ENCODE measurements at places on chromosomes 2 and 18.

DNA sequence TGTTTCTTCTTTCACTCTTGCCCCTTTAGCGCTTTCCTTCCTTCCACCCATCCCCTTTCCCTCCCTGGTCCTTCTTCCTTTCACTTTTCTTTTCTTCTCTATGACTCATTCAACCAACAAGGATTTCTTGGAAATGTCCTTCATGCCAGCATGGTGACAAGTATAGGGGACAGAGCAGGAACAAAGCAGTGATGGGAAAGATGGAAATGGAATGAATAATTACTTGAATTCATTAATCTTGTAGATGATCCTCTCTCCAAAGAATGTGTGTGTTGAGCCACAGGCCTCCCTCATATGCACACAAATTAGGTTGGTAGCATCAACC, 1.5 kb downstream of the VAMP5 start:
- DNase-seq, result no peak

GRCh38 chr18:47953471-47953931, 23.0 kb upstream of the SMAD2 start:
- no peak for DNase-seq

- no peak for DNase-seq
Measured at GRCh38 chr2:233857511-233858141, 3.3 kb upstream of the HJURP start.

DNA sequence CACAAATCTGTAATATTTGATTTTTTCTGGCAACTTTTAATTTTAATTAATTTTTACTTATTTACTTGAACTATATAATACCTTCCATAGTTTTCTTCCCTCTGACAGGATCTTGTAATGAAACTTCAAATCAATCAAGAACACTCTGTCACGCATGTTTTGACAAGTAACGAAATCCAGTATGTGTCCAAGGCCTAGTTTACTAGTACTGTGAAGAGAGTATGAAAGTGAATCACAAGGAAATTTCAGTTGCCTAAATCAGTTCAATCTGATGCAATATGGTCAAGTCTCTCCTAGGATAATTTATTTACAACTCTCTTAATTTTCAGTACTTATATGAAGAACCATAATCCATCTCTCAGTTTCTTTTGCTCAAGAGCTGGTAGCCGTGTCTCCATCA, 1344.6 kb upstream of the ZEB2 start:
- no peak for DNase-seq

DNA sequence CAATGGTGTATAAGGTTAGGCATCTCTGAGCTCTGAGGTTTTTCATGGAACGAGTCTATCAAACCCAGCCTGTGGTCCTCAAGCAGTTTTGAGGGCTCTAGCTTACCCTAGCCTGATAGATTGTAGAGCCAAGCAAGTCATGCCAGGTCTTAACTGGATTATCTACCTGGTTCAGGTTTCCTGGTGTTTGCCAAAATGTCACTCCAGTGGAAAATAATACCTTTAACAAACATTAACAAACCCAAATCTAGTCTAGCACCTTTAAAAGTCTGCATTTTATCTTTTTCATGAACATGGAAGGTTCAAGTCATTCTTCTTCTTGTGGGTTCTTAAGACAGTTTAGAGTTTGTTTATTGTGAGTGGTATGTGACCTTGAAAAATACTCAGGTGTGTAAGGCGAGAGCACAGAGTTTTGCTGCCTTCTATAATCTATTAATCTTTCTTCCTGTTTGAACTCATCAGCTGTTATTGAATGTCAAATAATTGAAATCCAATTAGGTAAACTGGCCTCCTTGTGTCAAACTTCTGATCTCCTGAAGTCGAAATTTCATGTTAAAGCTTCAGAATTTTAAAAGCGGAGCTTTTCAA, 13.4 kb upstream of the ADGRF3 start:
- DNase-seq, result no peak

GRCh38 chr2:10410001-10410822, 37.9 kb downstream of the ODC1 start:
- no peak for DNase-seq

GRCh38 chr2:62287899-62288880, 92.3 kb downstream of the B3GNT2 start:
- DNase-seq, result no peak

DNA sequence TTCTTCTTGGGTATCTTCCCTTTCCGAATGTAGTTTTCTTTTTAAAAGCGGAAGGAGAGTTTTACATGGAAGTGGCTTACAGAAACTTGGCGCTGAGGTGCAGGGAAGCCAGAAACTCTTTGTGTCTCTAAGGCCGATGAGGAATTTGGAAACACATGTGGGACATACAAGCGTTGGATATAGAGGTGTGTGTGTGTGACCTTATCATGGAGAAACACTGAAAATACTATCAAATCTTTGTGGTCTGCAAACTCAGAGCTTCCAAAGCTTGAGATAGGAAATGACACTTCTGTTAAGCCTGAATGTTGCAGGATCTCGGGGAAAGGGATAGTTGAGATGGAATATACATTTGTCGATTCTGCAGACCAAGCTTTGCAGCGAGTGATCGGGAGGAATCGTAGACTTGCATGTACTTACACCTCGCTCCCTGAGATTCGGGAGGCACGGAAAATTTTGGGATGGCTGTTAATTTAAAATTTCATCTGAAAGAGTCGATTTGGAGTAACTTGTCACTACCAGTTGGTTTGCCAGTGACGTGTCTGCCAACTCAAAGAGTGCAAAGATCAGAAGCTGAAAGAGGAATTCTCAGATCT, 1.0 kb downstream of the NAB1 start:
- DNase-seq, result peak; percentile 18

DNA sequence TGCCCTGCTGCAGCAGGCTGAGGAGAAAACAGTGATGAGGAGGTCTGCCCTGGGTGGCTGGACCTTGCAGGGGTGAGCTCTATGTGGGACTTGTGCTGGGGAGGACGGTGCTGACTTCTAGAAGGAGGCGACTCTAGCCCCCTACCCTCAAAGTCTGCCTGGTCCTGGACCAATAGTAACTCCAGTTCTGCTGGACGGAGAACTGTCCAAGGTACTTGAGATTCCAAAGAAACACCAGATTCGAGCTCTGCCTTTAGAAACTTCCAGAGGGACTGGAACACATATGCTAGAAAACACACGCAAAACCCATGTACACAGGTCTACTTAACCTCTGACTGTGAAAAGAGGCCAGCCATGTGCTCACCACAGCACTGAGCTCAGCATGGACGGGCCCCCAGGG, 260.6 kb downstream of the TWIST2 start:
- no peak for DNase-seq

DNA sequence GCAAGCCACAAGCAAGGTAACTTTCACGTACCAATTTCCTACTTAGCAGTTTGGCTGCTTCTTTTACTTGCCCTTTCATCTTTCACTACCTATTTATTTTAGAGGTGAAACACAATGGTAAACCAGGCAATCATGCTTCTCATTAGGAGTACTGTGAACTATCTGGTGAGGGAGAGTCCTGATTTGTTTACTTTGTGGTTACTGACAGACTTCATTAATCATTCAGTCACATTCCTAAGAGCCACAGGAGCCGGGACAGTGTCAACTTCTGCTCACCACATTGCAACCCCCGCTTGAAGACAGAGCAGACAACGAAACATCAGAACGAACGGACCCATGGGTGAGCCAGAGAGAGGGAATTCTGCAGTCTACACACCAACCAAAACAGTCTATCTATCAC, 28.8 kb downstream of the TUBB6 start:
- no peak for DNase-seq

- DNase-seq, result no peak
Measured at GRCh38 chr2:25851740-25852503, 26.4 kb downstream of the ASXL2 start.

DNA sequence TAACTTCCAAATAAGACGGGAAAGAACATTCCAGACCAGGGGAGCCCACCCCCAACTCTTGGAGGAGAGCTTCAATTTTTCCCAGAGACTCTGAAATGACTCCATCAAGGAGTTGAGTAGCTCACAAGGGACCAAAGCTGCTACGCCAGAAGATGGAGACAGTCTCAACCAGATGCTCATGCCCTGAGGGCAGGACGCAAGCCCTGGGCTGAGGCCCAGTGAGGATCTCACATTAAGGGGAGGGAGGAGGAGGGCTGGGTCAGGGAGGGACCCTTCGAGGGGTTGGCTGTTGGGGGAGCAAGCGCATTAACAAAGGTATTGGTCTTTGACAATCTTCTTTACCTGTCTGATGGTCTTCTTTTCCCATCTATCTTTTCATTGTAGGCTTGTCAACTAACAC, 141.3 kb upstream of the SLC1A4 start:
- DNase-seq, result no peak

- no peak for DNase-seq
Measured at GRCh38 chr2:25276569-25277465, 64.9 kb downstream of the DNMT3A start.

- no peak for DNase-seq
Measured at GRCh38 chr2:215841175-215841816, 172.1 kb downstream of the MREG start.

GRCh38 chr18:28781616-28782362, 604.9 kb upstream of the CDH2 start:
- DNase-seq, result no peak

GRCh38 chr18:79552696-79553095, 126.9 kb upstream of the CTDP1 start:
- DNase-seq, result no peak

- no peak for DNase-seq
Measured at GRCh38 chr2:235232449-235233433, 261.1 kb upstream of the AGAP1 start.

DNA sequence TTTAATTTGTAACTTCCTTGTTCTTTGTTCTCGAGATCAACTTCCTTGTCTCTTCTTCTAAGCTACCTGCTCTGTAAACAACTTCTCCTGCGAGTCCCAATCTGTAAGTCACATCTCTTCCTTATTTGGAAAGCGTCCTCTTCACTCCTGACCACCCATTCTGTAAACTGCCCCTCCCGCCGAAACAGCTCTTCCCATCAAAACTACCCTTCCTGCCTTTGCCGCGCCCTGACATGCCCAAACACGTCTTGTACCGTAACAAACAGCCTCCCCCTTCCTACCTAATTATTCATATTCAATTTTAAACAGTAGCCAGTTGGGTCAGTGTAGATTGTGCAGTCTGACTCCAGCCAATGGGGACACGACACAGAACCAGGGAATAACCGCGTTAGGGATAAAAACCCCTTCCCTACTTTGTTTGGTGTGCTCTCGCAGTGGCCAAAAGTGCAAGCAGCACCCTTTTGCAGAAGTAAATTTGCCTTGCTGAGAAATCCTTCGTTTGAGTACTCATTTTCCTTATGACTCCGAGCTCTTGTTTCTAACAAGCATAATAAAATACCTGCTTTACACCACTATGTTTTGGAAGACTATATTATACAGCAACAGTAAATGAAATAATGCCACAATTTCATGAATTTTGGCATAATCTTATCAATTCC, 39.8 kb downstream of the PIAS2 start:
- DNase-seq, result no peak

DNA sequence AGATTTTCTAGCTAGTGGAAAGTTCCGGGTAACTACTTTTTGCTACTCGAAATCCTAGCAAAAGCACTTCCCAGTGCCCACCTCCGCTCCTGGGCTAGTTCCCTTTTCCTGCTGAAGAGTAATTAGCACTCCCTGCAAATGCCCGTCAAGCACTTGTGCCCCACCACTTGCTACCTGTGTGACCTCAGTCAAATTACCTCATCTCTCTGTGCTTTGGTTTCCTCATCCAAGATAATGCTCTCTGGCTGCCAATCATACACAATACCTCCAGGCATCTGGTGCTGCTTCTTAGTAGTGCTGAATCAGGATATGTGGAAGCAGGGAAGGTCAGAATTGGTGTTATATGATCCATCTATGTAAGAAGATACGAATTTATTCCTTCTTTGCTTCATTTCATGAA, 102.1 kb upstream of the CDCA7 start:
- DNase-seq, result no peak

- DNase-seq, result no peak
Measured at GRCh38 chr2:29232041-29232440, 116.8 kb downstream of the CLIP4 start.

GRCh38 chr2:83764447-83765005, 694.6 kb downstream of the SUCLG1 start:
- no peak for DNase-seq

DNA sequence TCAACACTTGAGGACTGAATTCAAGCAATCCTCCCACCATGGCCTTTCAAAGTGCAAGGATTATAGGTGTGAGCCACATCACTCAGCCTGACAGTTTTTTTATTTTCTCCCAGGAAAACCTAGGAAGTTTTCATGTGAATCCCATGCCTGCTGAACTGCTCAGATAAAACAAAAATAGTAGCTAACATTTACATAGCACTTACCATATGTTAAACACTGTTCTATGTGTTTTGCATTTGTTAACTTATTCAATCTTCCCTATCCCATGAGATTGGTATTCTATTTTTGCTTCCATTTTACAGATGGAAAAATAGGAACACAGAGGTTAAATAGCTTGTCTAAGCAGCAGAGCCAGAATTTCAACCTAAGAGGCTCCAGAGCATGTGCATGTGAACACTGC, 157.4 kb upstream of the KCTD1 start:
- DNase-seq, result no peak

DNA sequence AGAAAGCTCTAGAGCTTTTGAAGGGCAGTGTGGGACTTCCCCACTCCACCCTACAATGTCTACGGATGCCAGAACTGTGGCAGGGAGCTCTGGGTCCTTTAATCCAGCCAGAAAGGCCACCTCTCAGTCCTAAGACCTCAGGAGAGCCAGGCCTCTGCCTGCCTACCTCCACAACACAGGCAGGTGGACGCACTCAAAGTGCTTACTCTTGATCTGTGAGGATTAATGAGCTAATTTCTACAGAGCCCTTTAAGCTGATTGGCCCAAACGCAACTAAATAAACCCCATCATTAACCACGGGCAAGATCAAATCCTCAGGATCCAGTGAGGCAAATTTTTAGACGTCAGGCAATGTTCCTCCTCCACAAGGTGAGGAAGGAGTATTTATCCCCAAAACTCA, 8.1 kb downstream of the STK39 start:
- no peak for DNase-seq

DNA sequence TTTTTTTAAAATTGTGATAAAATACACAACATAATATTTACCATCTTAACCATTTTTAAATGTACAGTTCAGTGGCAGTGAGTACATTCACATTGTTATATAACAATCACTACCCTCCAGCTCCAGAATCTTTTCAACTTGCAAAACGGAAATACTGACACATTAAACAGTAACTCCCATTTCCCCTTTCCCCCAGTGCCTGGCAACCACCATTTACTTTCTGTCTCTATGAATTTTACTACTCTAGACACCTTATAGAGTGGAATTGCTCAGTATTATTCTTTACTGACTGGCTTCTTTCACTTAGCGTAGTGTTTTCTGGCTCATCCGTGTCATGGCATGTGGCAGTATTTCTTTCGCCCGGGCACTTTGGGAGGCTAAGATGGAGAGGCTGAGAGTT, 32.6 kb downstream of the FASTKD2 start:
- DNase-seq, result no peak

- no peak for DNase-seq
Measured at GRCh38 chr2:41283079-41283775, 764.6 kb upstream of the PKDCC start.

- no peak for DNase-seq
Measured at GRCh38 chr2:196369967-196370366, 198.6 kb upstream of the STK17B start.

- DNase-seq, result no peak
Measured at GRCh38 chr2:211237586-211238275, 681.3 kb downstream of the CPS1 start.

- no peak for DNase-seq
Measured at GRCh38 chr18:42137693-42138375, 182.8 kb downstream of the PIK3C3 start.
